ENCODE measurements at places on chromosomes 7 and 10. TPM values are rescaled to one million over a fixed set of nuclear protein-coding genes. Genes with fewer than 3 reads are reported as not detected.
A peak's percentile ranks its signal among the peaks of the same experiment; 100 is the strongest.

DNA sequence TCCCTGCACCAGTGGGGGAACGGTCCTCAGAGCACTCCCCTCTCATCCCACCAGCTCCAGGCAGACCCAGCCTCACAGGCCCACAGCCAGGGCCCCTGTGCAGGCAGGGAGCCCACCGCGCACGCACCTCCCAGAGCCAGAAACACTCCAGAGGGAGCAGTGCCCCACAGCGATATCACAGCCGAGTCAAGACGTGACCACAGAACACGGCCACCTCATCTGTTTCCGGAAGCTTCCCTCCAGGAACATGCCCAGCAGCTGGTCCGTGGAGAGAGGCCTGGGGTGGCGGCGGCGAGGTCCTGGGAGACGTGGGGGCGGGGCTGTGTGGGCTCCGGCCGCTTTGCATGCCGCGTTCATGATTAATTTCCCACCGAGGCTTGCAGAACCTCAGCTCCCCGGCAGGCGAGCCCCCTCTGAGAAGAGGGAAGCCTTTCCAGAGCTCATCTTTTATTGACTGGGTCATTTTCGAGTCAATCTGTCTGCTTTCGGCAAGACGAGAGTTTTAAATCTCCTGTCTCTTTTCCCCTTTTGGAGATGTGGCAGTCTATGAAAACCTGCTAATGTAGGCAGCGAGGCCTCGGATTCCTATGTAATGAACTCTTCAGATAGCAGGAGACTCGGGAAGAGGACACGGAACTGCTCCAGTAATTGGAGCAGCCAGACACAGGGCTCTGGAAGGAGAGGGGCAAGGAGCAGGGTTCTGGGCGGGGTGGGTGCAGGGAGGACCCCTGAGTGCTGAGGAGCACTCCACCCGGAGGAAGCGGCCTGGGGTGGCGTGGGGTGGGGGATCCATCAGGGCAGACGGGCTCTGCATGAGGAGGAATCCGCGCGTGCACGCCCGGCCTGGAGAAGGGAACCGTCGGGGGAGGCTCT, 242.8 kb downstream of the ELFN1 start:
- DNase-seq: peak; percentile 53

Gene NPY4R2
- total RNA-seq: 0.20 TPM

GRCh38 chr10:101837748-101838147, 5.9 kb downstream of the KCNIP2 start:
- no peak for DNase-seq

DNA sequence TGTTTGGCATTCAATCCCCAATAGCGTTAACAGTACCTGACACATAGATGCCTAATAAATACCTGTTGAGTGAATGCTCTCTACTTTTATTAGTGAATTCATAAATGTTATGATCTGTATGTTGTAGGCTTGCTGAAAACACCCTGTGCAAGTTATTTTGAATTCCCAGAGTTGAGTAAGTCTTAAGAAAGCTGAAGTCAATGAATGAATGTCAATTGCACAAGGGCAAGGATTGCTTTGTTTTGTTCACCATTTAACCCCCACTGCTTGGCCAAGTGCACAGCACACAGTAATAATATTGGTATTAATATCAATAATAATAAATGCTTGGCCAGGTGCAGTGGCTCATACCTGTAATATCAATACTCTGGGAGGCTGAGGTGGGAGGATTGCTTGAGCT, 10.2 kb downstream of the CPA1 start:
- DNase-seq: no peak

Gene EBLN1
- total RNA-seq: not detected

GRCh38 chr7:140889150-140889549, 35.6 kb downstream of the BRAF start:
- DNase-seq: no peak

DNA sequence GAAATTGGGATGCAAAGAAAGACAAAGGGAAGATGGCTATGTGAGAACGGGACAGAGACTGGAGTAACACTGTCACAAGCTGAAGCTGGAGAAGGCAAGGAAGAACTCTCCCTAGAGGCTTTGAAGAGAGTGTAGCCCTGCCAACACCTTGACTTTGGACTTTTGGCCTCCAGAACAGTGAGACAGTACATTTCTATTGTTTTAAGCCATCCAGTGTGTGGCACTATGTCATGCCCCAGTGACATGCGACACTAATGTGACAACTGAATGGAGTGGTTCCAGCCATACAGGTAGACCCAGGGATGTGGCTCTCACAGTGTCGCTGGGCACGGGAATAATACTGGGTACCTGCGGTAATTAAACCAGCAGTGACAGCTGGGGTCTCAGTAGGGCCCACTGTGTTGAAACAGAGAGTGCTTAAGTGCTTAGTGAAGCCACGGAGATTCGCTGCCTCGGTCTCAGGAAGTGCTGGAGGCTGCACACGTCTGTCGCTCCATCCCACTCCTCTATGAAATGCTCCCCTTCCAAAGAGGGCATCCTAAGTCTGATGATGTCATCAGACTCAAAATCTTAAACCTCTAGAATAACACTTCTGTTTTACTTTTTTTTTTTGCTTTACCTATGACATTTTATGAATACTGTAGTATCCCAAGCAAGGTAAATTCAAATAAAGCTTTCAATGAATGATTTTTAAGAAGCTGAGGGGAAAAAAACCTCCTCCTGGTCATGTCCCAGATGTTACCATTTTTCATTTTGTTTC, 154.6 kb upstream of the RHEB start:
- DNase-seq: no peak

GRCh38 chr10:112986544-112987190, 36.6 kb downstream of the TCF7L2 start:
- no peak for DNase-seq

DNA sequence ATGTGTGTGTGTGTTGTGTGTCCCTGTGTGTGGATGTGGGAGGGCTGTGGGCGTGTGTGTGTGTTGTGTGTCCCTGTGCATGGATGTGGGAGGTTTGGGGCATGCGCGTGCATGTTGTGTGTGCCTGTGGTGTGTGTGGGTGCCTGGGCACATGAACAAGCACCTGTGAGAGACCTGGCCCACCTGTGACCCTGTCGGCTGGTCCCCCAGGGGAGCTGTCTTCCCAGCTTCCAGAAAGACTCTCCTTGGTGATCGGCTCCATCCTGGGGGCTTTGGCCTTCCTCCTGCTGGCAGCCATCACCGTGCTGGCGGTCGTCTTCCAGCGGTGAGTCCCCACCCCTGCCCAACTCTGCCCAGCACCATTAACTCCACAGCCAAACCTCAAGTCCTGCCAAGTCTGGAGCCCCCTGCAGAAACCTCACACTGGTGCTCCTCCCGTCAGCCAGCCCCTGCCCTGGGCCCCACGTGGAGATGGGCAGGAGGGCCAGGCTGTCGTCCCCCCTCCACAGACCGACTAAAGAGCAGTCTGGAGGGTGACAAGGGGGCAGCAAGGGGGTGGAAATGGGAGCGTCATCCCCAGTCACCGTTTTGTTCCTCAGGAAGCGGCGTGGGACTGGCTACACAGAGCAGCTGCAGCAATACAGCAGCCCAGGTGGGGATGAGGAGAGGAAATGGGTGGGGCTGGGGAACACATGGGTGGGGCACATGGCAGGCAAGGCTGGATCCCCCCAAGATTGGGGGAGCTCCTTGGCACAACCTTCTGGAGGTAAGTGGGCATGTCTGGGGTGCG, 12.7 kb downstream of the EPHB6 start:
- DNase-seq: no peak

DNA sequence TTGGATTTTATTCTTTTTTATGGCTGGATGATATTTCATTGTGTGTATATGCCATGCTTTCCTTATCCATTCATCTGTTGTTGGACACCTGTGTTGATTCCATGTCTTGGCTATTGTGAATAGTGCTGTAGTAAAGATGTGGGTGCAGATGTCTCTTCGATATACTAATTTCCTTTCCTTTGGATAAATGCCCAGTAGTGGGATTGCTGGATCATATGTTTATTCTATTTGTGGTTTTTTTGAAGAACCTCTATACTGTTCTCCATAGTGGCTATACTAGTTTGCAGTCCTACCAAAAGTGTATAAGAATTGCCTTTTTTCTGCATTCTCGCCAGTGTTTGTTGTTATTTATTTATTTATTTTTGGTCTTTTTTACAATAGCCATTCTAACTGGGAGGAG, 159.8 kb downstream of the WNT2 start:
- no peak for DNase-seq

DNA sequence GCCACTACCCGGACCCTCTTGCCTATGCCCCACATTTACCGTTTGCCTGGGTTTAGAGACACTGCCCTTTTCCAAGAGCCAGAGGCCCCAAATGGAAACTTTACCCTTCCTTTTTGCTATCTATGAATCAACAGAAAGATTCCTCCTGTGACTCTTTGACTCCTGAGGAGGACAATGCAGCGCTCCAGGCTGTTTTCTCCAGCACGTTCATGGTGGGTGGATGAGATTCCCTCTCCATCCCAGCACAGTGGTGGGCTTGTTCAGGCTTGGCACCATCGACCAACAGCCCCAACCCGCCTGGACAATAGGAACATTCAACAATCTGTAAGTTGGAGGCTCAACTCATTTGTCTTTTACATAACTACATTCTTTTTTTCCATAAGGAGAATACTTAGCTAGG, 55.9 kb downstream of the DLD start:
- DNase-seq: no peak

GRCh38 chr10:74901301-74901700, 74.9 kb downstream of the KAT6B start:
- no peak for DNase-seq

GRCh38 chr7:7536396-7537019, 835 bp upstream of the COL28A1 start:
- no peak for DNase-seq

GRCh38 chr10:110392868-110393740, 88.4 kb upstream of the SMNDC1 start:
- DNase-seq: peak; percentile 73

Gene NUPR2
- total RNA-seq: not detected

DNA sequence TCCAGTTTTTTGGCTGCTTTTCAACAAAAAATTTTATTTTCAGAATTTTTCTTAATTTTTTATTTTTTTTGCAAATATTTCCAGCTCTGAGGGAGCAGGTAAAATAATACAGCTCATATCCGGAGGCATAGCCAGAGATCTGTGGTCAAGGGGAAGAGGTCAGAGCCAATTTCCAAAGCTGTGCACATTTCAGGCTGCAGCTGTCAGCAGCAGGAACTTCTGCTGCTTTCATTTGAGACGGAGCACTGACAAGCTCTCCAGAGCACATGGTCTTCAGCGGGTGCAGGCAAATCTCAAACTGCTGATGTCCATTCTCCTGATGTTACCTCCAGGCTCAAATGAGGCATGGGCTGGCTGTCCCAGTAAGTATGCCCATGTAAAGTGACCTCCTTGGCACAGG, 31.1 kb downstream of the SLC26A4 start:
- DNase-seq: no peak

- DNase-seq: peak; percentile 44
Measured at GRCh38 chr10:118800920-118801319, 46.1 kb upstream of the CACUL1 start.

Gene AFAP1L2
- 6.1 TPM for total RNA-seq

GRCh38 chr10:86289577-86289868, 77.1 kb downstream of the GRID1 start:
- no peak for DNase-seq

Gene NKX1-2
- total RNA-seq: 2.0 TPM

DNA sequence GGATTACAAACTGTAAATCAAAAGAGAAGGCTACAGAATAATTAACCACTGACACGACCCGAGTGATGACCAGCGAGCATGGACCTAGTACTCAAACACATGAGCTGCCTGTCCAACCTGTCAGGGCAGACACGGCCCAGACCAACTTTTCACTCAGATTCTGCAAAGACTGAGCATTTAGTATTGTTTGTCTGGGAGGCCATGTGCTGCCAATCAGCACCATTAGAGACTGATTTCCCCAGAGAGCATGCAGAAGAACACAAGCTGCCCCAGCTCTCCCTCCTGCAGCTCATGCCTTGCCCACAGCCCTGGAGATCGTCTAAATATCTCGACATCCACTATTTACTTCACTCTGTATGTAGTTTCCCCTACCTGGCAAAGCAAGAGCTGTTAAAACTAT, 172.6 kb upstream of the INHBA start:
- DNase-seq: no peak

Gene PILRA
- total RNA-seq: 2.2 TPM

Gene ST8SIA6
- total RNA-seq: 0.24 TPM

DNA sequence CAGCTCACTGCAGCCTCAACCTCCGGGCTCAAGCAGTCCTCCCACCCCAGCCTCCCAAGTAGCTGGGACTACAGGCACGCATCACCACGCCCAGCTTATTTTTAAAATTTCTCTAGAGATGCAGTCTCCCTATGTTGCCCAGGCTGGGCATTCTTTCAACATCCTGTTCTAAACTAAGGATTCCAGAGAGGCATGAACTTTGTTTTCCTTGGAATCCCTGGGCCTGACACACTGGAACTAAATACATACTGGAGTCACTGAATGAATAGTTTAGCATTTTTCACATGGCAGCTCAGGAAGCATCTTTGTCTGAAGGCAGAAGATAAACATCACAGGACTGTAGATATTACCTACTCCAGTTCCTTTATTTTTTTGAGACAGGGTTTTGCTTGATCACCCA, 108.7 kb downstream of the ITIH5 start:
- DNase-seq: no peak

DNA sequence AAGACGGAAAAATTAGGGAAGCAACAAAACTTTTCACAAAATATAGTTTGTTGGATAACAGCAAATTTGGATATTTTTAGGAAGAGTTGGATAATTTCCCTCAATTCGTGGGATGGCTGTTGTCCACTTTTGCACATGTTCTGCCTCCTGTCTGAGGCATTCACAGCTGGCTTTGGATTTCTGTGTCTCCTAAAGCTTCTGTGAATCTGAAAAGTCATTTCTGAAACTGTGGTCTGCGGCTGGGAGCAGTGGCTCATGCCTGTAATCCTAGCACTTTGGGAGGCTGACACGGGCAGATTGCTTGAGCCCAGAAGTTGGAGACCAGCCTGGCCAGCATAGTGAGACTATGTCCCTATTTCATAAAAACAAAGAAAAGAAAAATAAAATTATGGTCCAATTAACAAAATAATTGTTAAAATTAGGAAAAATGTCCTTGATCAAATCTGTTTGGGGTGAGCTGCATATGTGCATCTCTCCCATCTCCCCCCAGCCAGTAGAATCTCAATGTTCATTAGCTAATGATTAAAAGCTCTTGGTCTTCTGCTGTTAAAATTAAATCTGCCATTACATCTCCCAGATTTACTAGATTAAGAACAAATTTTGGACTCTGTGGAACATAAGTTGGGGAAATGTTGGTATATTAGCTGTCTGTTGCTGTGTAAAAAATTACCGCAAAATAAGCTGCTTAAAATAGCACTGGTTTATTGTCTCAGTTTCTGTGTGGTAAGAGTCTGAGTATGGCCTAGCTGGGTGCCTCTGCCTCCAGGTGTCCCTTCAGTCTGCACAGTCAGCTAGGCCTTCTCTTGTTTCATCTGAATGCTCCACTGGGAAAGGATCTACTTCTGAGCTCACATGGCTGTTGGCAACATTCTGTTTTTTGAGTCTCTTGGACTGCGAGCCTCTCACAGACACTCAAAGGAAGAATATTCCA, 332.0 kb upstream of the FZD1 start:
- DNase-seq: no peak

DNA sequence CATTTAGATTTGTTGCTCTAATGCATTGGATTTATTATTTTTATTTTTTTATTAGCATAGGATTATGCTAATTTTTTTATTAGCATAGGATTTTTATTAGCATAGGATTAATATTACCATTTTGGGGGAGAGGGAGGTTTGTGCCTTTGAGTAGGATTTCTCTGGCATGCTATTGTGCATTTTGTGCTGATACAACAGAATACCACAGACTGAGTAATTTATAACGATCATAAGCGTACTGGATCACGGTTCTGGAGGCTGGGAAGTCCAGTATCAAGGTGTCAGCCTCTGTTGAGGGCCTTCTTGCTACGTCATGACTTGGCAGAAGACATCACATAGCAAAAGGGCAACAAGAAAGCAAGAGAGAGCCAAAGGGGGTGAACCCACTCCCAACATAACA, 187.5 kb downstream of the XPNPEP1 start:
- DNase-seq: no peak

- DNase-seq: no peak
Measured at GRCh38 chr10:118585794-118586193, 9.7 kb downstream of the PRLHR start.

Measured in hepatocyte (in vitro differentiated cells).